ENCODE measurements at places on chromosomes 2 and 18. TPM values are rescaled to one million over a fixed set of nuclear protein-coding genes. Genes with fewer than 3 reads are reported as not detected.

GRCh38 chr2:234843411-234843810, 108.4 kb upstream of the SH3BP4 start:
- no peaks in the 10 kb centered on the region for H3K27me3 ChIP-seq
- peaks cover 12% of the 10 kb centered on the region for H3K4me1 ChIP-seq
- no peak overlapping the region for H3K4me3 ChIP-seq

The CNRIP1 gene
- not detected for total RNA-seq

DNA sequence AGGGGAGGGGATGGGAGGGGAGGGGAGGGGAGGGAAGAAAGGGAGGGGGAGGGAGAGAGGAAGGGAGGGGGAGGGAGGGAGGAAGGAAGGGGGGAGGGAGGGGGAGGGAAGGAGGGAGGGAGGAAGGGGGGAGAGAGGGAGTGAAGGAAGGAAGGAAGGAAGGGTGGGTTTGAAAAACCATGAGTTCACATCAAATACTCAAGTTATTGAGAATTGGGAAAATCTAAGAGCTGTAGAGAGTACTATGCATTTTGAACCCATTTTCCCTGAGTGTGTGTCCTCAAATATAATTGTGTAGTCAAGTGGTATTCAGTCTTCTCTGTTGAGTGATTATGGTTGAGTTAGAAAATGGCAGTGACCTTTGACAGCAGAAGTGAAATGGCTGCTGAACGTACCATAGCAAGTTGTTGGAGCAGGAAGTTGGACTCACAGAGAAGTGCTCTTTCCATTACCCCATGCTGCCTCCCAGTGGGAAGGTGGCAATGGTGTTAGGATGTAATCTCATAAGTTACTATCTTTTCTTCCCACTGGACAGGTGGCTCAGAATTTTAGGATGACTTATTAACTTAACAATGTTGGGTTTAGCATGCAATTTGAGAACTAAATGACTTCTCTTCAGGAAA, 214.6 kb downstream of the SETBP1 start:
- H3K36me3 ChIP-seq: peaks cover 20% of the 10 kb centered on the region
- no peaks in the 10 kb centered on the region for H3K27me3 ChIP-seq
- no peak for DNase-seq
- H3K4me1 ChIP-seq: peaks cover 21% of the 10 kb centered on the region
- no peak overlapping the region for H3K4me3 ChIP-seq
- no peak overlapping the region for H3K27ac ChIP-seq

DNA sequence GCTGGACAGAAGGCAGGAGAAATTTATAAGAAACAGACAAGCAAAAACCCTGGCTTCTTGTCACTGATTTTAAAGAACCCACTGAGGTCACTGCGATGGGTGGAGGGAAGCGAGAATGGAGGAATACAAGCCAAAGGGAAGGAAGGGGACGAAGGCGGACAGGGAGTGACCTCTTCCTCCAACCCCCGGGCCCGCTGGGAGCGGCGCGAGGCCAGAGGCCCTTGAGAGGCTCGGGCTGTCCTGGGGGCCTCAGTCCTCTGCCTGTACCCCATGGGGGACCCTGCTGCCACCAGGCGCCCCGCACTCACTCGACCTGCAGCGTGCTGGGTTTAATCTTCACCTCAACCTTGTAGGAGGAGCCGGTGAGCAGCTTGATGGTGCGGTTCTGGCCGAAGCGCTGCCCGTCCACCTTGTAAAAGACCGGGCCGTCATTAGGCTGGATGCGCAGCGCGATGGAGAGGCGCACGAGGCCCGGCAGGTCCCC, 793 bp downstream of the CNRIP1 start:
- H3K27ac ChIP-seq: no peak overlapping the region
- H3K27me3 ChIP-seq: peaks cover 79% of the 10 kb centered on the region
- H3K4me3 ChIP-seq: peak overlapping the region; percentile 59
- H3K4me1 ChIP-seq: peaks cover 4% of the 10 kb centered on the region

DNA sequence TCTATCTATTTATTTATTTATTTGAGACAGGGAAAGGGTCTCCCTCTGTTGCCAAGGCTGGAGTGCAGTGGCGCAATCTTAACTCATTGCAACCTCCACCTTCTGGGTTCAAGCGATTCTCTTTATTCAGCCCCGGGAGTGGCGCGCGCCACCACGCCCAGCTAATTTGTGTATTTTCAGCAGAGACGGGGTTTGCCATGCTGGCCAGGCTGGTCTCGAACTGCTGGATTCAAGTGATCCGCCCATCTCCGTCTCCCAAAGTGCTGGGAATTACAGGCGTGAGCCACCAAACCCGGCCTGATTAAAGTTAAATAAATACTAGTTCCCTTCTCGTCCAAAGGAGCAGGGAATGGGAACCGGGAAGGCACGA, 4.2 kb upstream of the CTDSP1 start:
- H3K36me3 ChIP-seq: no peaks in the 10 kb centered on the region
- H3K27me3 ChIP-seq: no peaks in the 10 kb centered on the region
- DNase-seq: no peak
- peak overlapping the region; percentile 76 for H3K4me3 ChIP-seq

DNA sequence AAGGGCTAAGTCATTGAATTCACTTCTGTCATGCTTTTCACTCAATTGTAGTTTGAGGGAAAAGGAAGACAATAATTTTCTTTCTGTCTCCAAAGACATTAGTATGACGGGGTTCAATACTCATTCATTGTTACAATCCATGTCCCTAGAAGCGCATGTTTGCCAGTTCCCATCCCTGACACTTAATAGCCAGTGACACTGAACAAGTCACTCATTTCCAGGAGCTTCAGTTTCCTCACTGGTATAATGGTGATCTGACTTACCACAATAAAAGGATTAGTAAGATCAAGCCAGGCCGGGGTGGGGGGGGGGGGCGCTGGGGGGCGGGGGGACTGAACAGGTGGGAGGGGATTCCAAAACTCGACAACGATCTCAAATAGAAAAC, 144.8 kb upstream of the MAP3K20 start:
- no peak for DNase-seq
- no peak overlapping the region for H3K4me3 ChIP-seq
- H3K36me3 ChIP-seq: no peaks in the 10 kb centered on the region
- H3K4me1 ChIP-seq: peaks cover 32% of the 10 kb centered on the region
- H3K27ac ChIP-seq: no peak overlapping the region
- no peaks in the 10 kb centered on the region for H3K27me3 ChIP-seq

GRCh38 chr2:64391940-64392339, 62.0 kb upstream of the LGALSL start:
- peak overlapping the region; percentile 59 for H3K27ac ChIP-seq
- H3K27me3 ChIP-seq: no peaks in the 10 kb centered on the region
- no peak for DNase-seq
- no peak overlapping the region for H3K4me3 ChIP-seq

GRCh38 chr18:6366776-6367175, 47.9 kb downstream of the L3MBTL4 start:
- no peak for DNase-seq
- H3K27me3 ChIP-seq: no peaks in the 10 kb centered on the region
- H3K4me1 ChIP-seq: peaks cover 5% of the 10 kb centered on the region
- no peak overlapping the region for H3K27ac ChIP-seq
- no peak overlapping the region for H3K4me3 ChIP-seq

The DOK1 gene
- 20.9 TPM for total RNA-seq

GRCh38 chr2:240412975-240413812, 22.3 kb upstream of the GPC1 start:
- H3K4me3 ChIP-seq: no peak overlapping the region
- peaks cover 5% of the 10 kb centered on the region for H3K27me3 ChIP-seq
- no peak for DNase-seq

GRCh38 chr18:37864122-37864521, 298.5 kb upstream of the CELF4 start:
- H3K4me1 ChIP-seq: no peaks in the 10 kb centered on the region
- peaks cover 3% of the 10 kb centered on the region for H3K27me3 ChIP-seq
- no peaks in the 10 kb centered on the region for H3K36me3 ChIP-seq
- DNase-seq: no peak
- H3K4me3 ChIP-seq: no peak overlapping the region

- H3K4me3 ChIP-seq: no peak overlapping the region
- no peaks in the 10 kb centered on the region for H3K27me3 ChIP-seq
- no peaks in the 10 kb centered on the region for H3K36me3 ChIP-seq
- no peak for DNase-seq
- peaks cover 9% of the 10 kb centered on the region for H3K4me1 ChIP-seq
Measured at GRCh38 chr2:204299766-204300165, 245.5 kb upstream of the PARD3B start.

- peaks cover 31% of the 10 kb centered on the region for H3K4me1 ChIP-seq
- H3K27me3 ChIP-seq: peaks cover 70% of the 10 kb centered on the region
- H3K27ac ChIP-seq: no peak overlapping the region
- DNase-seq: no peak
Measured at GRCh38 chr2:128500138-128500800, 181.6 kb upstream of the HS6ST1 start.

The SNORC gene
- 1.8 TPM for total RNA-seq

DNA sequence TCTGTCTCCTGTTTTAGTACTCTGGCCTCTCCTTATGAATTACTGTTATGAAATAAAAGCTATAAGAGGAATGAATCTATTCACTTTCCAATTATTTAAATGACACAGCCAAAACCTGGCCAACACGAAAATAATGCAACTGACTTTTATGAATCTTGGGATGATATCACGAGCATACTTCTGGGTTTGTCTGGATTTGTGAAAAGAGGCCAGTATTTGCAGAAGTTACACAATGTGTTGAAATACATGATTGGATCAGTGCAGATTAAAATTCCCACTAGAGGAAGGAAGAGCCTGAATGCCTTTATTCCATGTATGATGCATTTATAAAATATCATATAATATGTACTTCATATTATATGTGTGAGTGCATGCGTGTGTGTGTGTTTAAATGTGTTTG, 418.2 kb downstream of the GRB14 start:
- no peak overlapping the region for H3K4me3 ChIP-seq
- H3K36me3 ChIP-seq: no peaks in the 10 kb centered on the region
- H3K27me3 ChIP-seq: no peaks in the 10 kb centered on the region
- DNase-seq: no peak

- H3K27me3 ChIP-seq: no peaks in the 10 kb centered on the region
- H3K36me3 ChIP-seq: no peaks in the 10 kb centered on the region
- H3K4me1 ChIP-seq: no peaks in the 10 kb centered on the region
- H3K27ac ChIP-seq: no peak overlapping the region
- H3K4me3 ChIP-seq: no peak overlapping the region
Measured at GRCh38 chr18:68480196-68480595, 234.7 kb downstream of the TMX3 start.

GRCh38 chr2:62824388-62824787, 118.9 kb downstream of the EHBP1 start:
- DNase-seq: no peak
- no peak overlapping the region for H3K27ac ChIP-seq
- peaks cover 28% of the 10 kb centered on the region for H3K4me1 ChIP-seq
- peaks cover 21% of the 10 kb centered on the region for H3K36me3 ChIP-seq

DNA sequence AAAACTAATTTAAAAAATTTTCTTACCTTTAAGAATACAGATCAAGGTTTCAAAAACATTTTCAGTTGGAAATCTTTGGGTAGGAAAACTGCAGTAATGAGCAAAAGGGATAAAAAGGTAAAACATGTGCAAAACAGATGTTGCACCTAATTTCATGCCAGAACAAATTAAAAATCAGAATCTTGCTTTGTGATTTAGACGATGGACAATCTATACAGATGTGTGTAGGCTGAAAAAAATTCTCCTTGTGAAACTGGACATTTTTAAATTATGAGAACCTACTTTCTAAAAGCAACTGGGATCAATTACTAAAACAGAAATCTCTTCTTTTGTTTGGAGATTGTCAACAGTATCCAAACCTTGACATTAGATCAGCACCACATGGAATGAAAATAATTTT, 183.2 kb upstream of the ITGA4 start:
- H3K36me3 ChIP-seq: no peaks in the 10 kb centered on the region
- no peak overlapping the region for H3K4me3 ChIP-seq
- no peak overlapping the region for H3K27ac ChIP-seq
- no peak for DNase-seq

The RESP18 gene
- not detected for total RNA-seq

DNA sequence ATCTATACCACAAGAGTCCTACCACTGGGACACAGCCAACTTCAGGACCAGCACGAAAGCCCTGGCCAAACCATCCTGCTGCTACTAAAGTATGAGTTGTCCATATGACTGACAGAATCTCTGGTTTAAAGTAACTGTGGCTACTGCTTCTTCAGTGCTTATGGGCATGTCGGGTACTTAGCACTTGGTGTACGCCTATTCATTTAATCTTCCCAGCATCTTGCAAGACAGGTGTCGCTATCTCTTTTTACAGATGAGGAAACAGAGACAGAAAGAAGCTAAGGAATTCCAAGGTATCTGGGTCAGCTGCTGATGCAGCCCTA, 203.4 kb upstream of the ID2 start:
- H3K4me3 ChIP-seq: no peak overlapping the region
- H3K36me3 ChIP-seq: no peaks in the 10 kb centered on the region
- H3K4me1 ChIP-seq: peaks cover 34% of the 10 kb centered on the region
- no peak overlapping the region for H3K27ac ChIP-seq
- H3K27me3 ChIP-seq: peaks cover 11% of the 10 kb centered on the region
- DNase-seq: no peak

The CNTNAP5 gene
- total RNA-seq: 8.9 TPM

GRCh38 chr2:73986085-73986681, 1.5 kb downstream of the TET3 start:
- H3K27ac ChIP-seq: peak overlapping the region; percentile 85
- peaks cover 65% of the 10 kb centered on the region for H3K4me1 ChIP-seq
- H3K27me3 ChIP-seq: peaks cover 5% of the 10 kb centered on the region
- DNase-seq: no peak
- peaks cover 17% of the 10 kb centered on the region for H3K36me3 ChIP-seq
